ENCODE measurements at places on chromosomes 12 and 14. TPM values are rescaled to one million over a fixed set of nuclear protein-coding genes. Genes with fewer than 3 reads are reported as not detected.
A peak's percentile ranks its signal among the peaks of the same experiment; 100 is the strongest.

- peak; percentile 78 for DNase-seq
These were observed 400.7 kb downstream of the NUAK1 start for GRCh38 chr12:105738051-105738450.

- no peak for DNase-seq
These were observed 59.3 kb downstream of the UNC79 start for GRCh38 chr14:93490001-93490400.

Gene POLE2
- total RNA-seq: 0.78 TPM

DNA sequence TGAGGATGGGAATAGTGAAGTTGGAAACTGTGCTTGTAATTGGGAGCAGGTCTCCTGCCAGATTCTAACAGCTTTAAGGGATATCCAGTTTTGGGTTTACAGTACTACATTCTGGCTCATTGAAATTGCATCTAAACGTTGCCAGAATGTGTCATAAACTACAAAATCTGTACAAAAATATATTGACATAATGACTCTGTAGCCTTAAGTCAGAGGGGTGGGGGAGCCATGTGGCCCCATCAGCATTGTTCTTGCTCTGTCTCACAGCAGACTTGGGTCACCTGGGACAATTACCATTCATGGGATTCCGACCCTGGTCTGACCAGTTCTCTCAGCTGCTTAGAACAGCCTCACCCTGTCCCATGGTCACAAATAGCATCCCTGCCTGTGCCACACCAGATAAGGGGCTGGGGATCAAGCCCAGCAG lies 43.3 kb upstream of the MED13L start:
- DNase-seq: no peak

GRCh38 chr14:87656315-87656714 lies 336.7 kb downstream of the GALC start:
- no peak for DNase-seq

DNA sequence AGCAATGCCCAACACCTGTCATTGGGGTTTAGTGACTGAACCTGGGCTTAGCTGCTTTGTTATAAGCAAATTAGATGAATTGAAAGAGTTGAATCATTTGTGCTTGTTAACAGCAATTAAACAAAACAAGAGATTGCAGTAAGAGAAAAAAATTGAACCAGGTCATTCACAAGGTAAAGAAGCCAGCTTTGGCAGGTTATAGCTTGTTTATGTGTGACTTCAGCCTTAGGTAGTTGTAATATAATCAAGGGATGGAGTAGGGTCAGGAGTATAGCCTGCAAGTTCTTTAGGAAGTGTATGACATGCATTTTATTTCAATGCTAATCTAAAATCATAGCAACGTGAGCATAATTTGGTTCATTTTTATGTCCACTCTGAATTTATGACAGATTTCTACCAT lies 63.4 kb upstream of the PLEKHG3 start:
- DNase-seq: no peak

GRCh38 chr12:86741531-86741930 lies 485.3 kb upstream of the MGAT4C start:
- no peak for DNase-seq

DNA sequence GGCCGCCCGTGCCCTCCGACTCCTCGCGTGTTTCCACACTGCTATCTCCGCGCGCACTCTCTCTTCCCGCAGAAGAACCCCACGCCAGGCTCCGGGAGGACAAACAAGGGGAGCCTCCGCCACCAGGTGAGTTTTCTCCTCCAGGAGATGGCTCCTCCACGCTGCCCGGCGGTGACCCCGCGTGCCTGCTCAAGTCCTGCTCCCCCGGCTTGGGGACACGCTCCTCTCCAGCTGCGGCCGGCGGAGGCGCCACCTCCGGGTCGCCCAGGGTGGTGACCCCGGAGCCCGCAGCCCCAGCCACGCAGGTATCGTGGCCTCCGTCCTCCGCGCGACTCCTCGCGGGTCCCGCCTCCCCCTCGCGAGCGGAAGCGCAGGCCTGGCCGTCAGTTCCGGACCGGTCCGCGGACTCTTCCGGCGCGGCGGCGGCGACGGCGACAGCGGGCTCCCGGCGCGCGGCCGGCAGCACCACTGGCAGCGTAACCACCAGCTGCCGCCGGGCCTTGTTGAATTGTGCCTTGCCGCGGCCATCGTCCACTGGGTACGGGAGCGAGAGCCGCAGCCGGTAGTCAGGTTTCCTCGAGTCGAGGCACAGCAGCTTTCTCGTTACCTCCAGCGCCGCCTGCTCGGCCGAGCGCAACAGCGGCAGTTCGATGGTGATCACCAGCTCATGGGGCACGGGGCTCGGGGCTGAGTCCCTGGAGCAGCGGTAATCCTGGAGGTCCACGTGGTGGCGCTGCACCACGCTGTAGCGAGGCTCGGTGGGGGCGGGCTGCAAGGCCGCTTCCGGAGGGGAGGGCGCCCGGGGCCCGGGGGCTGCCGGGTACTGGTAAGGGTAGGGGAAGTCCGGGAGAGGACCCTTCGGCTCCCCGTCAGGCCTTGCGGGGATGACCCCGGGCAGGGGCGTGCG lies 1.2 kb downstream of the DNAAF2 start:
- peak; percentile 95 for DNase-seq

DNA sequence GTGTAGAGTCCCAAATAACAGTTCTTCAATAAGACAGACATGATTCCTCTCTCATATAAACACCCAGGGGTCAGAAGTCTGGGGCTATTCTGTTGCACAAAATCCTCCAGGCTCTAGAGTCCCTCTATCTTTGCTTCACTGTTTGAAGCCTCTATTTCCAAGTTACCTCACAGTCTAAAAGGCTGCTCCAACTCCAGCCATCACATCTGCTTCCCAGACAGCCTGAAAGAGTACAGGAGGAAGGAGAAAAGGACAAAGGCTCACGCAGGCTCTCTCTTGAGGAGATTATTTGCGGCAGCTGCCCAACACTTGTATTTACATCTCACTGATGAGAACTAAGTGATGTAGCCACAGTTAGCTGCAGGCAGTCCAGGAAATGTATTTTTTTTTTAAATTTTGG lies 6.4 kb downstream of the PAPLN start:
- DNase-seq: no peak

Gene IFNG-AS1
- 0.19 TPM for total RNA-seq

Gene P3H3
- 25.7 TPM for total RNA-seq

GRCh38 chr14:103973354-103973753 lies 31.0 kb upstream of the RD3L start:
- DNase-seq: no peak

Gene IAPP
- not detected for total RNA-seq

GRCh38 chr12:2395354-2395977 lies 342.7 kb downstream of the CACNA1C start:
- no peak for DNase-seq

- DNase-seq: no peak
These were observed 16.2 kb downstream of the TEDC1 start for GRCh38 chr14:105507247-105507646.

Gene KRT2
- total RNA-seq: not detected

DNA sequence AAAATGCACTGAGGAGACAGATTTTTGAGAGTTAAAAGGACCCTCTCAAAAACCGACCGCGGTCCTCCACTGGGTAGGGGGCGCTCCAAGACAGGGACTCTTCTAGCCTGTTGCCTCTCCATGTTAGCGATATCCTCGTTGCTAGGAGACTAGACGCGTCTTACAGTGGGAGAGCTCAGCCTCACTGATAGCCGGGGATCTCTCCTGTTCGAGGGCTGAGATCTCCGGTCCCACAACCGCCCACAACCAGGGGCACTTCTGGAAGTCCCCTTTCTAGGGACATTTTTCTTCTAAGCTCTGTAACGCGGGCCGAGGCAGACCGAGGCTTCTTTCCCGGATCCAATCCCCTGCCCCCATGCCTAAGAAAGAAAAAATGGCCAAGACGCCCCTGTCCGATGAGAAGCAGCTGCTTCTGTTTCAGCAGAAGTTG lies 21.3 kb downstream of the FKBP11 start:
- DNase-seq: no peak

DNA sequence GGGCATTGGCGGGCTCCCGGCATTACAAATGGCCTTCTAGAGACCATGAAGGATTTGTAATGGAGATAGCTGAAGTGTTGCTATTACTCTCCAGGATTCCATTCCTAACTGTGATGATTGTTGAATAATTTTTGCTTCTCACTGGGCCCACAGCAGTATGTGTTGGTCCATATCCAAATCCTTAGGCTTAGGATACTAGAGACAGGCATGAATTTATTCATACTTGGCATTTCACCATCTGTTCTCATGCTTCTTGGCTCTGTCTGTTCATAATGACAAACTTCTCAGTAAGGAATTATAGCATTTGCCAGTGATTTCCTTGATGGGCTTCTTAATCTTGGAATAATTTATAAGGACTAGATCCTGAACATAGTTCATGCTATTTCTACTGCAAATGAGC lies 832.9 kb downstream of the C12orf50 start:
- DNase-seq: no peak

DNA sequence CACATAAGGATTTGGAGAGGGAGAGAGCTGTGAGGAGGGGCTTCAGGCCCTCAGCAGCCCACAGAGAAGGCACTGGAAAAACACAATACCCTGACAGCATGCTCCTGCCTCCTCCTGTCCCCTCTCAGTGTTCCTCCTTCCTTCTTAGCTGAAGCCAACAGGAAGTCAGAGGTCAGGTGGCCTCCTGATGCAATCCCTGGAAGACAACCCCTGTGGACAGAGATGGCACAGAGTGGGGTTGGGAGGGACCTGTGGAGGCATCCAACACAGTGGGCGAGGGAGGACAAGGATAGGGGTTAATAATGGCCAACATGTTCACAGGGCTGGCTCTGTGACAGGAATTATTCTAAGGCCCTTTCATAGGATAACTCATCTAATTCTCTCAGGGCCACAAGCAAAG lies 15.4 kb upstream of the IFI27L2 start:
- no peak for DNase-seq

DNA sequence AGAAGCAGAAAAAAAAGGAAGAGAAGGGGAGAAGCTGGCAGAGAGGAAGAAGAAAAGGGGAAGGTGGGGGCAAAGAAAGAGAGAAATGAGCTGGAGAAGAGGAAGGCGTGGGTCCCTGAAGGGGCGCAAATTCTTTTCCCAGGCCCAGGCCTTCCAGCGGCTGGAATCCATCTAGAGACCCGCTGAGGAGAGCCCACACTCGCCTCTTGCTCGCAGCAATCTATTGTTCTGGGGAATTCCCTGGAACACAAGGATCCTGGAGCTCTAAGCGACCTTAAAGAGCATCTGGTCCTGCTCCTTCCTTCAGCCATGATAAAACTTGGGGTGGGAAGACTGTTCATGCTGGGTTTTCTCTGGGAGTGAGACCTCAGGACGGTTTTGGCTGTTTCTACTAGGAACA lies 41.2 kb upstream of the FKBP4 start:
- DNase-seq: no peak

Gene COQ6
- total RNA-seq: 39.9 TPM

Gene BATF
- total RNA-seq: 0.65 TPM

GRCh38 chr12:48988030-48988649 lies 10.0 kb downstream of the WNT1 start:
- DNase-seq: peak; percentile 90

GRCh38 chr14:100775831-100776591 lies 49.3 kb downstream of the DLK1 start:
- DNase-seq: peak; percentile 74

- DNase-seq: no peak
These were observed 229.2 kb upstream of the PLEKHG7 start for GRCh38 chr12:92473564-92473963.

Gene GZMB
- 0.48 TPM for total RNA-seq

DNA sequence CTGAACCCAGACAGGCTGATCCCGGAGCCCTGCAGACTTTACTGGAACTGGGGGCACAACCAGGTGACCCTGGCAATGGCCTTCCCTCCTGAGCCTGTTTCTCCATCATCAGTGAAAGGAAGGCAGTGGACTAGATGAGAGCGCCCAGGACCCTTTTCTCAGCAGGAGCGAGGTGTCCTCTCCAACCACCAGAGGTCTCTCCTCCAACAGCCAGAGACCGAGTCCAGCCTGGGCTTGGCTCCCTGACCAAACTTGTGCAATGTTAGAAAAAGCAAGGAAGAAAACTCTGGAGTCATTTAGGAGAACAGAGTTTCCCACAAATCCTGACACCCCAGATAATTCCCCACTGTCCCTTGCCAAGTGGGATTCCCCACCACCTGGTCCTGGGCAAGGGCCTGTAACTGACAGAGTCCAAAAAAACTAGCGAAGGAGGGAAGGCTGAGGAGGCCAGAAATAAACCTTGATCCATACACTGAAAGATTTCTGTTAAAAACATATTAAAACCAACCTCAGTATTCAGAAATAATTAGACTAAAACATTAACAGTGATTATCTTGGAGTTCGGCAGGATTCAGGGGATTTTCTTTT lies 9.0 kb downstream of the RPS6KL1 start:
- peak; percentile 81 for DNase-seq

DNA sequence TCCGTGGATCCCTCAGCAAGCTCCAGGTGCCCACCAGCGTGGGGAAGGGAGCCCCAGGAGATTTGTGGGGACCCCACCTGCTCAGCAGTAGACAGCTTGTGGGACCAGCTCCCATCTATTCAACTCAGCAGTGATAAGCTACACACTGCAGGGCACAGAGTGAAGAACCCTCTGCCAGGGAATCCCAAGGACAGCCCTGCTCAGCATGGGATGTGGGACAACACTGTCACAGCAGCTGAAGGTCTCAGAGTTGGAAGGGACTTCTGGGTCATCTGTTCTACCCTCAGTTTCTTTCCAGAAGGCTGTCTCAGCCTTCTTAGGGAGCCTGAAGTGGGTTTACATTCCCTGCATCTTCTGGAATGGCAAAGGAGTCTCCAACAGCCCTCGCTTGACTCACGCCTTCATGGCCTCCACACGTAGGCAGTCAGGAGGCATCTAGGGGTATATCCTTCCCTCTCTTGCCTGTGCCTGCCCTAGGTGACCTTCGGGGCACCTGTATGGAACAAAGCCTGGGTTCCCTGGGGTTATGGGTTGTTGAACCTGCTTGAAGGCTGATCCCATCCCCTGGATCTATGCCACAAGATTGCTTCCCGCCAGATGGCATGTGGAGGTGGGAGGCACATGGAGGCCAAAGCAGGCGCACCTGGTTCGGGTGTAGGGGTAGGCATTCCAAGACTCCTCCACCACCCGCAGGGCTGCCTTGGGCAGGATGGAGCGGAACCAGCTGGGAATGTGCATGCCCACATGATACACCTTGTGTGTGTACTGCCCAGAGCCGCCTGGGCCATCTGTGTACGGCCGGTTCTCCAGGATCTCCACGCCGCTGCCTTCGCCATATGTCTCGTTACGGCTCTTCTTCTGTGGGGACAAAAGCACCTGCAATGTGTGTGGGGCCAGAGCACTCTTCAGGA lies 33.0 kb downstream of the ARL6IP4 start:
- DNase-seq: no peak

Gene KCNH3
- total RNA-seq: 0.97 TPM

DNA sequence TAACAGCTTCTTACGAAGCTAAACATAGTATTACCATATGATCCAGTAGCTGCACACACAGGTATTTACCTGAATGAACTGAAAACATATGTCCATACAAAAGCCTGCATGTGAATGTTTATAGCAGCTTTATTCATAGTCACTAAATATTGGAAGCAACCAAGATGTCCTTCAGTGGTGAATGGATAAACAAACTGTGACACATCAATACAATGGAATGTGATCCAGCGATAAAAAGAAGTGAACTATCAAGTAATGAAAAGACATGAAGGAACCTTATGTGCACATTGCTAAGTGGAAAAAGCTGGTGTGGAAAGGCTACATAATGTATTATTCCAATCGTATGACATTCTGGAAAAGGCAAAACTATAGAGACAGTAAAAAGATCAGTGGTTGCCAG lies 38.1 kb upstream of the JDP2 start:
- no peak for DNase-seq

Gene CCDC196
- total RNA-seq: not detected

- DNase-seq: no peak
These were observed 62.9 kb upstream of the VSX2 start for GRCh38 chr14:74176400-74176793.

Data from cardiac septum (tissue), 1 donor.